Stimulated activated CD4-positive, alpha-beta T cell treated with anti-CD3 and anti-CD28 coated beads, TNF-alpha, amount 100 ng/mL, for 24 hours (primary cell): ENCODE measurements at places on chromosomes 16 and 17.

DNA sequence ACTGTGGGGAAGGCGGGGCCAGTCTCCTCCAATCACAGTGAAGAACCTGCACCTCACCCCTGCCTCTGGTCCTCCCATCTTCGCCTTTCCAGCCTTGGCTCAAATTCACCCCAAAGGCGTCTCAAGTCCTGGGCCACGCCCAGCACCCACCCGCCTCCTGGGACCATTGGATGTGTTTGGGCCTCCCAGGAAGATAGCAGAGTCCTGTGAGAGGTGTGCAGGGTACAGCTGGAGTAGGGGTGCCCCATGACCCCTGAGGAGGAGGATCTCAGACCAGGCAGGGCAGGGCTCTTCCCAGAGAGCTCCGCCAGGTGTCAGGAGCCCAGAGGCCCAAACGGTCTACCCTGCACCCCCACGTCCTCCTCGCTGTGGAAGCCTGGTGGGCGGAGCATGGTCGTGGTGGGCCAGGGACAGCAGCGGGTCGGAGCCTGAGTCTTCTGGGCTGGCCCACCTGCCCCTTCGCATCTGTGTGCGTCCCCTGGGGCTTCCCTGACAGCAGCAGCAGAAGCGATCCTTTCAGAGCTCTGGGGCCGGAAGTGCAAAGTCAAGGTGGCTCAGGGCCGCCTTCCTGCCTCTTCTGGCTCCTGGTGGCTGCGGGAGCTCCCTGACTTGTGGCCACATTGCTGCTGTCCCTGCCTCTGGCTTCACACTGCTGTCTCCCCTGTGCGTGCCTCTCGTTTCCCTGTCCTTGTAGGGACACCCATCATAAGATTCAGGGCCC is 34.9 kb upstream of the ZNF469 start:
- no peak for DNase-seq

GRCh38 chr16:22726868-22727267 is 87.1 kb upstream of the HS3ST2 start:
- DNase-seq = no peak

DNA sequence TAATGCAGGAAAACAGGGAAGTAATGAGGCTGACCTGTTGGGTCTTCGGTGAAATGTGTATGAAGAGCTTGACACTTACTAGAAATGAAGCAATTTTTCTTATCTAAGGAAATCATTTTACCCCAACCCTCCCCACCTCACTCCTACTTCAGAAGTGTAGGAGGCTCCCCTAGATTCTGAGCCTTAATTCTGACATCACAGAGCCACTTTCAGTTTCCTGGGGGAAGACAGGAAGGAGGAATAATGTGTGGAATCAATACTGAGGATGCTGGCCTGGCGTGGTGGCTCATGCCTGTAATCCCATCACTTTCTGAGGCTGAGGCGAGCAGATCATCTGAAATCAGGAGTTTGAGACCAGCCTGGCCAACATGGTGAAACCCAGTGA is 20.3 kb downstream of the FBRS start:
- no peak for DNase-seq

DNA sequence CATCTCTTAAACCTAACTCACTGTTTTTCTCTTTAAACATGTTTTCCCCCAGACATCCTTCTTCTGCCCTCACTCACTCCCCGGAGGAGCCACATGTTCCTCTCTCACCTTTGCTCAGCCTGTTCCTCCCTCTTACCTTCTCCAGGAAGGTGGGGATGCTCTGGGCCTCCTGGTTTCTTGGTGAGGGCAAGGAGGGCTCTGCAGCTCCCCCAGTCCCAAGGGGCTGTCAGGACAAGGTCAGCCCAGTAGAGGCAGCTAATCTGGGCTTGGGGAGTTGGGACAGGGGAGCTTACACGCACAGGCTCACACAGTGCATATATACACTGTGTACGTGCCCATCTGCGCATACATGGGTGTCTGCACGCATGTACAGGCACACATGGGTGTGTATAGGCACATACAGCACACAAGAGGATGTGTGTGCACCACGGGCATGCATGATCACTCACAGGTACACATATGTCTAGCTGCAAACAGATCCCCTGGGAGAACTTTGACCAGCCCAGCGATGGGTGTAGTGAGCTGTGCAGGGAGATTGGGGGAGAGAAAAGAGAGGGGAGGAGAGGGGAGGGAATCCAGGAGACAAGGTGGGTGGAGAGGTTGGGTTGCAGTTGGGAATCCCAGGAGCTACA is 28.6 kb upstream of the SPNS3 start:
- no peak for DNase-seq

DNA sequence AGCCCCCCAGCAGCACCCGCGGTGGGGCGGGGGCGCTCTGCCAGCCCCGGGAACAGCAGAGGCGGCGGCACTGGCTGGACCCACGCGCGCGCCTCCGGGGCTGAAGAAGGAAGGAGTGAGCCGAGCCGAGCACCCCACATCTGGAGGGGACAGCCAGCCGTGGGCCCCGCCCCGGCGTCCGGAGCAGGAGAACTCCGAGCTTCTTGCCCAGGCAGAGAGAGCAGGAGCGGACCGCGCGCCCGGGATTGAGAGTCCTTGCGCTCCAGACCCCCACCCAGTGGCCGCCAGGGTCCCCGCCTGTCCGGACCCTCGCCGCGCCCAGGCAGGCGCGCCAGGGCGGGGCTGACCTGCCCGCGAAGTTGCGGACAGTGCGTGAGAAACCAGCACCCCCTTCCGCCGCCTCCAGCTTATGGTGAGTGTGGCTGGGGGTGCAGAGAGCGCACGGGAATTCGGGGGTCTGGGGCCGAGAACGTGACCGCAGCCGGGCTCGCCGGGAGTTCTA is 921.9 kb upstream of the EEF2KMT start:
- no peak for DNase-seq

DNA sequence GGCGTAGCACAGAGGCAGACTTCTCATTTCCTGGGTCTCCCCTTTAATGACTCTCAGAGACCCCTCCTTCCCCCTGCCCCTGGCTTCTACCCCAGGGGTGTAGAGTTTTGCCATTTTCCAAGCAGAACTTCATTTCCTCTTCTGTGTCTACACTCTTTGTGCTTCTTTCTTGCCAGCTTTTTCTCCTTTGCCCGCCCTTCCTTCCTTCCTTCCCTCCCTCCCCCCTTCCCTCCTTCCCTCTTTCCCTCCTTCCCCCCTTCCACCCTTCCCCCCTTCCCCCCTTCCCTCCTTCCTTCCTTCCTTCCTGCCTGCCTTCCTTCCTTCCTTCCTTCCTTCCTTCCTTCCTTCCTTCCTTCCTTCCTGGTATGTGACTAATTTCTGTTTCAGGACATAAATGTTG is 47.0 kb downstream of the MAPT start:
- no peak for DNase-seq

GRCh38 chr17:81821147-81821546 is 11.9 kb downstream of the MCRIP1 start:
- no peak for DNase-seq

DNA sequence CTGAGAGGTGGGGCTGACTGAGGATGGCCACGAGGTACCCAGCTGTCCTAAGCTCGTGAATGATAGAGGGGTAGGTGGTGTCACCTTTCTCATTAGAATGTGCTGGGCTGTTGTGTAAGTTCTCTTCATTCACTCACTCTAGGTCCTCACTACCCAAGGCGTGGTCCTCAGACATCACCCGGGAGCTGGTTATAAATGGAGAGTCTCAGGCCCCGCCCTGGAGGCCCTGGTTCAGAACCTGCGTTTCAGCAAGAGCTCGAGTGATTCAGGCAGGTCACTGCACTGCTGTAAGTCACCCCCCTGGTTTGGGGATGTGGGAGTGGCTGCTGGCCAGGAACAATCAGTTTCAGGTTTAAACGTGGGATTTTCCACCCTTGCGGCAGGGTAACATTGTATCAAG is 139.8 kb downstream of the FOXL1 start:
- DNase-seq = no peak

GRCh38 chr16:53232826-53233529 is 178.2 kb downstream of the CHD9 start:
- no peak for DNase-seq

DNA sequence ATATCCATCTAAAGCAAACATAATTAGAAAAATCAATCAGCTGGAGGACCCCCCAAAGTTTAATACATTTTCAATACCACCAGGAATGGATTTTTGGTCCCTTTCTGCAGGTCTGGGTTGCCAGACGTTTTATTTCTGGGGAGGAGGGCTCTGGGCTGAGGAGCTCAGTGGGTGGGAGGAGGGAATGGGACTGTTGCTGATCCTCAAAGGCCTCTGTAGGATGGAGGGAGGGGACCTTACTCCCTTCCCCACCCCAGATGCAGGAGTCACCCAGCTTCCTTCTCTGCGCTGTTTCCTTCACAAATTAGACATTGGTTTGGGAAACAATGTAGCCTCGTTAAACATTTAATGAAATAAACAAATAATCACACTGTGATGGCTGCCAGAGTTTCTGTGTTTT is 6.6 kb downstream of the RND2 start:
- no peak for DNase-seq

DNA sequence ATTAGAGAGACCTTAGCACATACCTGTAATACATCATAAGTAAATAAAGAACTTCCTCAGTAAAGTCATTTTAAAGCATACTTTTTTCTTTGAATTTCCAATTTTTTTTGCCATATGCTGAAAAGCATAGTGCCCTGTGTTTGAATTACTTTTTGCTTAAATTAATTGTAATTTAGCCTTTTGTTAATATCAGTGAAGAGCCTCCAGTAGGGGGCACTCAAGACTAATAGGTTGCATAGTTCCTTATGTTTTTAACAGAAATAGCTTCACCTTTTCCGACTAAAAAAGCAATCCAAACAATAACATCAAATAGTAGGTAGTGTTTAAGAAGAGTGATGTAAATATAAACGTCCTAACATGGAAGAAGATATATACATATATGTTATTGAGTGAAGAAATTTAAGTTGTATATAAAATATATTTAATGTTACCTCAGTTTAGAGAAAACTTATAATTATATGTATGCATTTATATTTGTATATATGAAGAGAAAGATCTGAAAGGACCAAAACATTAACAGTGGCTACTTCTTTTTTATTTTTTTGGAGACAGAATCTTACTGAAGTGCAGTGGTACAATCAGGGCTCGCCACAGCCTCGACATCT is 18.6 kb downstream of the RAD51C start:
- peak; percentile 24 for DNase-seq

GRCh38 chr16:50731130-50731988 is 10.5 kb upstream of the CYLD start:
- DNase-seq = no peak

- no peak for DNase-seq
Observed at GRCh38 chr16:28000314-28001169, 63.0 kb downstream of the GSG1L start.
